ENCODE measurements at places on chromosomes 7 and 10.

- no peak for DNase-seq
These were observed 804.4 kb upstream of the CELF2 start for GRCh38 chr10:10213237-10213636.

- no peak for DNase-seq
These were observed 48.8 kb upstream of the PSAP start for GRCh38 chr10:71899665-71900412.

- DNase-seq: no peak
These were observed 35.5 kb downstream of the GRIFIN start for GRCh38 chr7:2440608-2441245.

GRCh38 chr10:101103430-101103829 is 27.7 kb upstream of the TLX1 start:
- DNase-seq: no peak

DNA sequence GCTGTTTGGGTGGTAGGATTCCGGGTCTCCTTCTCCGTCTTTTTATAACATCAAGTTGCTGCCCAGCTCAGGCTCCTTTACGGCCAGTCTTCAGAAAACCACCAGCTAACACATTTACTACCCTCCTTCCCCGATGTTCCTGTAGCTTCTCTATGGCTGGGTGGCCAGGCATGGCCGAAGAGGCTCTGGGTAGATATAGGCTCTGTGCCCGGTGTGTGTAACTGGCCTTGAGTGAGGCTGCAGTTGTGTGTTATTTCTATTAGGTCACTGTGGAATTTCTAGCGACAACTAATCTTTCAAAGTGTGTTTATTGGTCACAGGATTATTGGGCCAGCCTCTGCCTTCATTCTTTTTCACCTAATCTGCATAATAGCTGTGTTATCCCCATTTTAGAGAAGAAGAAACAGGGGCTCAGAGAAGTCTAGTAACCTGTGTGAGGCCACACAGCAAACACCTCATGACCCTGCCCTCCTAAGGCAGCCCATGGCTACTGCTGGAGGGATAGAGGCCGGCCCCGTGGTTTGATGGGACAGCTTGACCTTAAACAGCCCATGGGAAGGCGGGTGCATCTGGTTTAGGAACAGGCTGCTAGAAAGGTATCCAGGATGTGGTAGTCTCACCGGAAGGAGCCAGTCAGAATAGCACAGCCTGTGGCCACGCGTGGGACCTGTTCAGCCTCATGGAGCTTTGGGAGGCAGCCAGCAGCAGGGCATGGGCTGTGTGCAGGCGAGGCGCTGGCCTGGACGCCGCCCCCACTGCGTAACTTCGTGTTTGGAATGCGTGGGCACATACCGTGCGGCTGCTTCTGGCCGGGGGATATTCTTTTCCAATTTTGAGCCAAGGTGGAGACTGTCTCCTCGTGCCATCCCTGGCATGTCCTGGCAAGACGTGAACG is 29.7 kb downstream of the HTRA1 start:
- DNase-seq: no peak

DNA sequence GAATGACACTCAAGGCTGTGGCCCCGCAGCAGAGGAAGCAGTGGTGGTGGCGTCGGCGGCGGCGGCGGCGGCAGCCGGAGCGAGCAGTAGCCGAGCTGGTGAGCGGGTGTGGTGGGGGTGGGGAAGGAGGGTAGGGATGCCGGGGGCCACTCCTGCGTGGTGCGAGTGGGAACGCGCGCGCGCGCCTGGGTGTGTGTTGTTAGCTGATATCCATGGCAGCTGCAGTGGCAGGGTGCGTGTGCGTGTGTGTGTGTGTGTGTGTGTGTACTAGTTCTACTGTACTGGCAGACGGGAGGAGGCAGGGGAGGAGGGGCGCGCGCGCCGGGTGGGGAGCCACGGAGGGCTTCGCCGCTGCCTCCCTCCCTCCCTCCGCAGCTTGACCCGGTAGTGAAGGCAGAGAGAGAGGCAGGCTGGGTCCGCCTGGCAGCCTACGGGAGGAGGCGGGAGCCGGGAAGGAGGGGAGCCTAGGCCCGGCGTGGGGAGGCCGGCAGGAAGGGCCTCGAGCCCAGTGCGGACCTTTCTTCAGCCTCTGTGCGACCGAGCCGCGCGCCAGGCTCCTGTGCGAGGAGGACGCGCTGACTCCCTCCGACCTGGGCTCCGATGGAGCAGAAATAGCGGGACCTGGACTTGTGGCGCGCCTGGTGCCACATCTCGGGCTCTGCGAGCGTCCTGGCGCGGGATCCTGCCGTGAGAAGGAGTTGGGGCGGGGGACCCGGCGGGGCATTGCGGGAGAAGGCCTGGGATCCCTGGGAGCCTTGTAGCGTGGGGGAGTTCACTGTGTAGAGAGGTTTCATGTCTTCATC is at the start of gene MAGI2:
Gene MAGI2, minus strand, starts transcription at position 110 of the 803 bp plus-strand sequence. CDS start 347 bp downstream, outside the sequence.
- DNase-seq: peak; percentile 80

DNA sequence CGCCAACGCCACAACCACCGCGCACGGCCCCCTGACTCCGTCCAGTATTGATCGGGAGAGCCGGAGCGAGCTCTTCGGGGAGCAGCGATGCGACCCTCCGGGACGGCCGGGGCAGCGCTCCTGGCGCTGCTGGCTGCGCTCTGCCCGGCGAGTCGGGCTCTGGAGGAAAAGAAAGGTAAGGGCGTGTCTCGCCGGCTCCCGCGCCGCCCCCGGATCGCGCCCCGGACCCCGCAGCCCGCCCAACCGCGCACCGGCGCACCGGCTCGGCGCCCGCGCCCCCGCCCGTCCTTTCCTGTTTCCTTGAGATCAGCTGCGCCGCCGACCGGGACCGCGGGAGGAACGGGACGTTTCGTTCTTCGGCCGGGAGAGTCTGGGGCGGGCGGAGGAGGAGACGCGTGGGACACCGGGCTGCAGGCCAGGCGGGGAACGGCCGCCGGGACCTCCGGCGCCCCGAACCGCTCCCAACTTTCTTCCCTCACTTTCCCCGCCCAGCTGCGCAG is 424 bp downstream of the EGFR start:
- peak; percentile 28 for DNase-seq

- no peak for DNase-seq
These were observed 101.6 kb downstream of the XPNPEP1 start for GRCh38 chr10:109821672-109822071.

DNA sequence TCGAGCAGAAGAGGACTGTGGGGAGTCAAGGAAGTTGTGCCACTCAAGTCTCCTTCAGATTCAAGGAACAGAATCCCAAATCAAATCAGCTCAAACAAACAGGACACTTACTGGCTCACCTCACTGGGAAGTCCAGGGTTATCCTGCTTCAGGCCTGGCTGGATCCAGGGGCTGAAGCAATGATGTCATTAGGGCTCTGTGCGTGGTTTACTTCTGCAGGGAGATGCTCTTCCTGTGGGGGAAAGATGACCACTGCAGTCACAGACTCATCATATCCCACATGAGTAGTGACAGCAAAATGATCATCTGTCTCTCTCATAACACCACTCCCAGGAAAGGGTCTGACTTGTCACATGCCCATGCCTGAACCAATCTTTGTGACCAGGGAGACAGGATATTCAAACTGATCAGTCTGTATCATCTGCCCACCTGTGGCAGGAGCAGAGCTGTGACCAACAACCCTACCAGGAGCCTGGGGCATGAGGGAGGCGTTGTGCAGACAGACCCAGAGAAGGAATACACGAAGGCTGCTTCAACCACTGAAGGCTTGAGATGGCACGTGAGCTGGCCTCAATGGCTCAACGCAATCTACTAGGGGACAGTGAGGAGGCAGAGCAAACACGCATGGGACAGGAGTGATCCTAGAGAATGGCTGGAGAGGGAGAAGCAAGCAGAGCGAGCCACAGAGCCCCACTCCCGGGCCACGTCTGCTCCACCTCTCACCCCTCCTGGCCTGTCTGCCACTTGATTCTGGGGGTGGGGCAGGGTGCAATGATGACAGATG is 27.6 kb upstream of the NANOS1 start:
- DNase-seq: no peak

GRCh38 chr10:29479081-29479925 is 155.5 kb downstream of the SVIL start:
- no peak for DNase-seq

GRCh38 chr7:26487780-26488515 is 196.3 kb downstream of the SNX10 start:
- no peak for DNase-seq

- no peak for DNase-seq
These were observed 14.8 kb downstream of the TSPAN14 start for GRCh38 chr10:80468806-80469421.

DNA sequence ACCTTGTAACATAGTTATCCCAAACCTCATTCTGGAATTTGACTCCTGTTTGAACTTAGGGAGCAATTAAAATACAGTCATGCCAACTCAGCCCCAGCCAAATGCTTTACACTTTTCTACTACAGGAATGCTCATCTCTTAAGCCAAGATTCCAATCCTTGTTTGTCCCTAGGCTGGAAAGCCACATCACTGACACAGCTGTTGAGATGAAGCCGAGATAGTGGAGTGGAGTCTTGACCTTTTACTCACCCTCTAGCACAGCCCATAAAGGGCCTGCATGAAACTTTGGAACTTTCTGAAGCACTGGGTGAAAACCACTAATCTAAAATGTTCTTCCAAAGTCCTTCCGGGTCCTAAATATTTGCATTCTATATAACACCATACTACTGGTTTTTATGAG is 247.3 kb downstream of the ETV1 start:
- DNase-seq: peak; percentile 80

- no peak for DNase-seq
These were observed 197.2 kb downstream of the EBF3 start for GRCh38 chr10:129766611-129767550.

GRCh38 chr7:24718431-24718831 is 38.8 kb downstream of the GSDME start:
- DNase-seq: no peak

- no peak for DNase-seq
These were observed 71.5 kb downstream of the ST7 start for GRCh38 chr7:117024811-117025210.

DNA sequence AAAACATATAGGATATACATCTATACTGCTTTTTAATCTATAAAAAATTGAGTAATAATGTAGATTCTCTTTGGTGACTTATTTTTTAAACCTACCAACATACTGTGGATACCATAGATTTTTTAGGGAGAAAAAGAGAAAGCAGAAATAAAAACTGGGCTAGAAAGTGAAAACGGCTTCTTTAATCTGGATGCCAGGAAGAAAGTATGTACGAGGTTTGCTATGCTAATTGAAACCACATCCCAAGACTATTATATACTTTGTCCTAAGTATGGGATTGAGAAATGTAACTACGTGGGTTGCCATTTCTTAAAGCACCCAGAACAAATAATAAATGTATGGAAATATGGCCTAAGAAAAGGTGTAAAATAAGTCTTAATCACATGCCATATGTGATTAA is 129.0 kb upstream of the NFE2L3 start:
- peak; percentile 21 for DNase-seq

- DNase-seq: no peak
These were observed 1.3 kb downstream of the SERPINE1 start for GRCh38 chr7:101128040-101128834.

- DNase-seq: peak; percentile 8
These were observed 79.2 kb downstream of the C7orf25 start for GRCh38 chr7:42832667-42833066.

- peak; percentile 86 for DNase-seq
These were observed 479.2 kb downstream of the HTR7 start for GRCh38 chr10:90378524-90379076.

DNA sequence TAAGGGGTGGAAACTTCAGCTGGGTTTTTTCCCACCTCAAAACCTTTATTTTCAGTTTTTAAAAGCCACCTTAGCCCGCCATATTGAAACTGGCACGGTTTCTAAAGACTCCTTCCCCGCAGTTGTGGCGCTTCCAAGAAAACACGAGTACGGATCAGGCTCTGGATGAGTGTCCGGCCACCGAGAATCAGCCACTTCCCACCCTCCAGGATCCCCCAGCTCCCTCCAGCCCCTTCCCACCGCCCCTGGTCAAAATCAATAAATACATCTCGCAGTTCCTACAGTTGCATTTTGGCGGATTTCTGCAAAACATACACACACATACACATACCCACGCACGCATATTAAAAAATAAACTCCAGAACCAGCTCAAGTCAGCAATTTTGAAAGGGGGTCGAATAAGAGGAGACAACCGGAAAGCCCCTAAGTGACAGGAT is 1.1 kb downstream of the SFMBT2 start:
- no peak for DNase-seq

GRCh38 chr7:7966141-7966734 is 2.4 kb upstream of the GLCCI1 start:
- DNase-seq: no peak

DNA sequence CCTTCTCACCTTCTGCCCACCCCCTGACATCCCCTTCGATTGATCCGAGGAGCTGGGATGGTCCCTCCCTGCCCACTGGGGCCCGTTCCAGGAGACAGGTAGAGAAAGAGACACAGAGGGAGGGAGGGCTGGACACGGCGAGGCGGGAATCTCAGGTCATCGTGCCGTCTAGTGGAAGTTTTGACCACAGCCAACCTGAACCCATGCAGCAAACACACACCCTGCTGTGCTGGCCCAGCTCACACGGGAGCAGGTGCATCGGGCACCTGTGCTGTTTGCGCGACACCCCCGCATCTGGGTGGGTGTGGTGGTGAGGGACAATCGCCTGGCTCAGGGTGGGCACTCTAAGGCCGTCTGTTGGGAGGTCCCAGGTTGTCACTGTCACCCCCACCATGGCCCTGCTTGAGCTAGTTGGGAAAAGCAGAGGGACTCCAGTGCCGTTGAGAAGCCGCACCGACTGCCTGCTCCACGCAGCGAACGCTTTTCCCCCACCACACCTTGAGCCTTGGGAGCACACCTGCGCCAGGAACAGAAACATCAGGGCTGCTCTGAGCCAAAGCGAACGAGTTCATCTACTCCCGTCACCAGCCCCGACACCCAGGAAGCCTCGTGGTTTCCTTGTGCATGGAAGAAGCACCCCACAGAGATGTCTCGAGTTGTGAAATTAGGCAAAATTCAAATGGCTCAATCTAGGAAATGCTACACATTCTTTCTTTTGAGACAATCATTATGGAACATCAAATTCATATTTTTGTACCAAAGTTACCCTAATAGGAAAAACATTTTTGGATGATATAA is 285.8 kb downstream of the DNAJB6 start:
- no peak for DNase-seq

- DNase-seq: no peak
These were observed 58.7 kb upstream of the COMTD1 start for GRCh38 chr10:75294518-75294865.

- DNase-seq: peak; percentile 27
These were observed 100.5 kb upstream of the MAGI2 start for GRCh38 chr7:79553811-79554555.

GRCh38 chr10:74672430-74673165 is 153.8 kb upstream of the KAT6B start:
- DNase-seq: no peak

DNA sequence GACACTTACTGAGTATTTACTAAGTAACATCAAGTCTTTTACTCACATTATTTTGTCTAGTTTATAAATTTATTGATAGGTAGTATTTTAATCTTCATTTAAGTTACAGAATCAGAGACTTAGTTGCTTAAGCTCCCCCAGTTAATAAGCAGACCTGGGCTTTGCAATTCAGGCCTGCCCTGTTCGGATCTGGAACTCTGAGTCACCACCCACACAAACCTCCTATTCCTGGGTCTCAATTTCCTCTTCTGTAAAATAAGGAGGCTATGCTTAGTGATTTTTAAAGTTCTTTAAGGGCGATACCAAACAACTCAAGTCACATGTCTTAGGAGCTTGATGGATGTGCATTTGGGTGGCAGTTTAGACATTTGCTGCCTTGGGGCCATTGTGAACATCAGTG is 3.5 kb upstream of the MGAM start:
- no peak for DNase-seq
